ENCODE measurements at places on chromosomes 11 and 22.

GRCh38 chr11:120881596-120881995 lies 142.3 kb upstream of the TBCEL start:
- no peak for DNase-seq

DNA sequence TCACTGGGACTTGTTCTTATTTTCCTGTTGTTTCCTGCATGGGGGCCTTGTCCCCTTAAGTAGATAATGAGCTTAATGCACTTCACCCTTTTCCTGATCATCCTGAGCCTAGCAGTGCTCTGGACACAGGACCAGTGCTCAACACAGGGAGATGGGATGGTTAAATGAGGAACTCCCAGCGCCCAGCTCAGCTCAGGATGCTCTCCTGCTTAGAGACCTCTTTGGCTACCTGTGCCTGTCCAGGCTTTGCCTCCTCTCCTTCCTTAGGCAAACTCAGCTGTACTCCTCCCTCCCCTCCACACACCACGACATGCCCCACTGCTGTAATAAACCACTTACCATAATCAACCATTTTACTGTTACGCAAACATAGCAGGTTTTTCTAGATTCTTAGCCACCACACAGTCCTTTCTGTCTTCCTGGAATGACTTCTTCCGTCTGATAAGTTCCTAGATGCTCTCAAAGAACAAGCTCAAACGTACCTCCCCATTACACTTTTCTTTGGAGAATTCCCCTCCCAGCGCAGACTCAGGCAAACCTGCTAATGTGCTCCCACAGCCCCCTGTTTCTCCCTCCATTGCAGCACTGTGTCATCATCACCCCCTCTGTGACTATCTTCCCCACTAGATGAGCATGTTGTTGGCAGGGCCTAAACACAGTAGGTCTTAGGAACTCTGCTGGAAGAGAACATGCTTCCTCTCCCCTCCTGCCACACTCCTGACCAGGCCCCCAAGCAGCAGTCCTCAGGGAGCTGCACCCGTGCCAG lies 113.6 kb downstream of the MICAL2 start:
- DNase-seq, result no peak

- DNase-seq, result peak; percentile 13
Measured at GRCh38 chr11:114183044-114183511, 113.1 kb upstream of the NNMT start.

DNA sequence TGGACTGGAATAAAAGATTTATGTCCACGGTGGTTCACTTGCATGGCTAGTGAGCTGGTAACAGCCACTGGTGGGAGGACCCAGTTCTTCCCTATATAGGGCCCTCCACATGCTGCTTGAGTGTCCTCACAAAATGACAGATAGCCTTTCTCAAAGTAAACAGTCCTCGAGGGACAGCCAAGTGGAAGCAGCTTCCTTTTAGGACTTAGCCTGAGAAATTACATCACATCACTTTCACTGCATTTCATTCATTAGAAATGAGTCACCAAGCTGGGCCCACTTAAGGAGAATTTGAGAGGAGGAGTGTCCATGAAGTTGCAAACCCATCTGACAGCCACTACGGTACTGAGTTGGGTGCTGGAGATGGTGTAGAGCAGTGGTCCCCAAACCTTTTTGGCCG lies 7.0 kb downstream of the ISX start:
- no peak for DNase-seq

- DNase-seq, result no peak
Measured at GRCh38 chr11:98434296-98434695, 586.5 kb upstream of the CNTN5 start.

GRCh38 chr22:37771081-37771480 lies 36.7 kb upstream of the GCAT start:
- no peak for DNase-seq

GRCh38 chr11:84790849-84791427 lies 836.2 kb downstream of the DLG2 start:
- DNase-seq, result no peak

DNA sequence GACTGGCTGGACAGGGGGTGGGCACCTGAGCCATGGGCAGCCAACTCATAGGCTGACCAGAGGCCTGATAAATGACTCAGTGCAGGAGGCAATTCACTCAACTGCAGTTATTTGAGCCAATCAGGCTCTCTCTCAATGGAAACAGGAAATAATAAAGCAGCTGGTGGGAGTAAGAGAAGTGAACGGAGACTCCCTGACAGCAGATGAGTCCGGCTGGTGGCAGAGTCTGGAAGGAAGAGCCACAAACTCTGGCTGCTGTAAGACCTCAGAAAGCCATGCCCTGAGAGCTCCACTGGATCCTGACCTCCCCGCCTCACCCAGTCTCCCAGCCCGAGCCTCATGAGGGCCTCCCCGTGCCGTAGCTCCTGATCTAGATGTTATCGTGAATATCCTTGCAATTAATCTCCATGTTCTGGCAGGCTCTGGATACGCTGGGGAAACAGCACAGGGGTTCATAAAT lies 69.8 kb downstream of the TRIM29 start:
- DNase-seq, result no peak

- DNase-seq, result no peak
Measured at GRCh38 chr22:49266561-49267519, 560.8 kb downstream of the BRD1 start.

GRCh38 chr11:28176351-28176750 lies 68.2 kb downstream of the METTL15 start:
- DNase-seq, result no peak

- no peak for DNase-seq
Measured at GRCh38 chr11:35982061-35982460, 38.2 kb downstream of the LDLRAD3 start.

GRCh38 chr11:118948000-118948399 lies 8.1 kb upstream of the UPK2 start:
- DNase-seq, result no peak

- DNase-seq, result no peak
Measured at GRCh38 chr22:49616356-49617231, 211.1 kb downstream of the BRD1 start.

GRCh38 chr11:75768909-75769771 lies 562 bp downstream of the DGAT2 start:
- no peak for DNase-seq

- no peak for DNase-seq
Measured at GRCh38 chr11:102414559-102414958, 38.0 kb downstream of the TMEM123 start.

- DNase-seq, result no peak
Measured at GRCh38 chr11:8910649-8911026, 351 bp upstream of the AKIP1 start.

GRCh38 chr11:108135845-108136544 lies 14.6 kb downstream of the ACAT1 start:
- DNase-seq, result no peak

DNA sequence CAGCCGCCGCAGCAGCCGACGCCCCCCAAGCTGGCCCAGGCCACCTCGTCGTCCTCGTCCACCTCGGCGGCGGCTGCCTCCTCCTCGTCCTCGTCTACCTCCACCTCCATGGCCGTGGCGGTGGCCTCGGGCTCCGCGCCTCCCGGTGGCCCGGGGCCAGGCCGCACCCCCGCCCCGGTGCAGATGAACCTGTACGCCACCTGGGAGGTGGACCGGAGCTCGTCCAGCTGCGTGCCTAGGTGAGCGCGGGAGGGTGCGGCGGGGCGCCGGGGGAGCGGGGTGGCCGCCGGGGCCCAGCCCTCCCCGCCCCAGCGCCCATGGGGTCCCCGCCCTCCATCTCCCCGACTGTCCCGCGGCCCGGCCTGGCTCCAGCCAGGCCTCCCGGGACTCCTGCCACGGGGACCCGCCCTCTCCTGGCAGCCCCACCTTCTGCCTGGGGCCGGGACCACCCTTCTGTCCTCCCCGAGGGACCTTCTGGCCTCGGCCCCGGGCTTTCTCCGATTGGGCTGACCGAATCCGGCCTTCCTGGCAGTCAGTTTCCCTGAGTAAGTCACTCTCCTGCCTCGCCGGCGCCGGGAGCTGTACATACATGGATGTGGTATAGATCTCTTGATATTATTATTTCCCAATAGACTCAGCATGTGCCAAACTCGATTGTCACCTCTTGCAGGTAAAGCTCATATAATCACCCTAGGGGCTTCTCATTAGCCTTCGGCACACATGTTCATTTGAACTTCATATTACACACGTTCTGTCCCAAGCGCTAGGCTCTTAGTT lies 720 bp downstream of the PACS1 start:
- no peak for DNase-seq

- DNase-seq, result no peak
Measured at GRCh38 chr22:28791841-28792490, 8.4 kb downstream of the XBP1 start.

- no peak for DNase-seq
Measured at GRCh38 chr22:38881997-38882879, 10.2 kb upstream of the CBX6 start.

DNA sequence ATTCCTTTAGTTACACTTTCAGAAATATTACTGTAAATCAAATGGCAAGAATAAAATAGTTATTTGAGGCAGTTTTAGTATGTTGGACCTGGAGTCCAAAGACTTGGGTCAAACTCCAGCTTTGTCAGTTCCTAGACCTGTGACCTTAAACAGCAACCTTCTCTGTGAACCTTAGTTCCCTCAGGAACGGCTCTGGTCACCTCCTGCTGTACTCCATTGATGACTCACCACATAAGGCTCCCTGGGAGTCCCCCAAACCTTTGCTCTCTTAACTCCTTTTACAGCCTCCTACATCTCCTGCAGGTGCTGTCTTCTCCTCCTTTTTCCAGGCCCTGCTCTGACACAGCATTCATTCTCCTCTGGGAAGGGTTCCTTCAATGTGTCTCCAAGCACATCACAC lies 29.1 kb downstream of the LIMK2 start:
- no peak for DNase-seq

DNA sequence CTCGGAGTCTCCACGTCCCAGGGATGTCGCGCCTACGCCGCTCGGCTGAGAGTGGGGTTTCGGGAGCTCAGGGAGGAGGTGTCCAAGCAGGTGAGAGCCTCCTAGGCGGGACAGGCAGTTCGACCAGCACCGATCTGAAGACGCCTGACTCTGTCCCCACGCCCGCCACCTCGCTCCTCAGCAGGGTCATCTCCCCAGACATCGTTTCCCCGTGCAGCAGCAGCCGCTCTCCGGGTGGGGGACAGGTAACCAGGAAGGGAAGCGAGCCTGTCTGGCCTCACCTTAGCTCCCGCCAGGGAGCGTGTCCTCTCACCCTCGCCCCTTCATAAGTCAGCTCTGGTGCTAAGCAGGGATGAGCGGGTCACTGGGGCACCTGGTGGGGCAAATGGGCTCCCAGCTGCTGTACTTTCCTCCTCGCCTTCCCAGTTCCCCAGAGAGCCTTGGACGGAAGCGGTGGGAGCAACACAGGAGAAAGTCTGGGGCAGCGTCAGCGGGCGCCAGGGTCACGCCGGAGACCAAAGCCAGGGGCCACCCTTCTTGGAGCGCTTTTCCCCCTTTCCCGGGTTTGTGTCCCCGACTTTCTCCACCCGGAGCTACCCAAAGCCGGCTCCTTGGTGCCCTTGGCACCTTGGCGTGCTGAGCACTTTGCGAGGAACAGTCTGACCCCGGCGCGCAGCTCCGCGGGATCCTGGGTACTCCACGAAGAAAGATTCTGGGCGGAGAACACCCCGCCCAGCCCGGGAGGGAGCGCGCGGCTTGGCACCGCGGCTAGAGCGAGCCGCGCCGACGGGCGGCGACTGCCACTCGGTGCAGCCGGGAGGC lies 1.6 kb downstream of the SPON1 start:
- DNase-seq, result no peak

GRCh38 chr11:92717240-92717639 lies 252.2 kb upstream of the MTNR1B start:
- no peak for DNase-seq

- DNase-seq, result no peak
Measured at GRCh38 chr11:130077671-130078070, 8.0 kb downstream of the APLP2 start.

DNA sequence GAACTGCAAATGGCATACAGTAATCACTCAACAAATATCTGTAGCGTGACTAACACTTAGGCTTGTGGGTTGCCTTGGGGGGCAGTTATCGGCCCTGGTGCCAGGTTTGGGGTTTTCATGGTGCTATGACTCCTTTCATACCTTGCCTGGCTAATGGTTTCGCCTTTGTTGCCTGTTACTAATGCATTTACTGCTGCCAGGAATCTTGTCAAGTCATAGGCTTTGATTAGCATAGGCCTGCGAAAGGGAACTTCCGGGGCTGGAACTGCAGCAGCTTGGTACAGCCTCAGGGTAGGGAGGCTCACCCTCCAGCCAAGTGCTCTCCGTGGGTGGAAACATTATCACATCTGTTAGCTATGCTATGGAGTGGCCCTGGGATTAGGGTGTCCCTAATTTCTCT lies 13.2 kb downstream of the SLC25A18 start:
- DNase-seq, result no peak

DNA sequence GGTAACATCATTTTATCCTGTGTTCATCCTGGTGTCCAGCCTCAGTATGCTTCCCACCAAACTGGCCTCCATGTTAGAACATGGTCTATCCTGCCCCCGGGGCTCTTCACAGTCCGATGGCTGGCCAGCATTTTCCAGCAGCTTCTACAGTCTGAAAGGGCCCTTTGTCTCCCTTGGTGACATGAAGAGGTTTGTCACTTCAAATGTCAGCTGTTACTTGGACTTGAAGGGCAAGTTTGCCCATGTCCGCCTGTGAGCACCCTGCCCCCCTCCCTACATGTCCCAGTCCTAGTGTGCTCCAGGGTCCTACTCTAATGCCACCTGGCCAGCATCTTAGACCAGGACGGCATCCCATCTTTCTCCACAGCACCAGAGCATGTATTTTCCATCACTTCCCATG lies 24.7 kb downstream of the PATZ1 start:
- no peak for DNase-seq

- DNase-seq, result no peak
Measured at GRCh38 chr11:112634551-112634950, 326.7 kb upstream of the NCAM1 start.

- DNase-seq, result no peak
Measured at GRCh38 chr11:9016916-9017642, 13.3 kb upstream of the NRIP3 start.

- DNase-seq, result no peak
Measured at GRCh38 chr22:47062126-47062525, 299.7 kb downstream of the TBC1D22A start.

DNA sequence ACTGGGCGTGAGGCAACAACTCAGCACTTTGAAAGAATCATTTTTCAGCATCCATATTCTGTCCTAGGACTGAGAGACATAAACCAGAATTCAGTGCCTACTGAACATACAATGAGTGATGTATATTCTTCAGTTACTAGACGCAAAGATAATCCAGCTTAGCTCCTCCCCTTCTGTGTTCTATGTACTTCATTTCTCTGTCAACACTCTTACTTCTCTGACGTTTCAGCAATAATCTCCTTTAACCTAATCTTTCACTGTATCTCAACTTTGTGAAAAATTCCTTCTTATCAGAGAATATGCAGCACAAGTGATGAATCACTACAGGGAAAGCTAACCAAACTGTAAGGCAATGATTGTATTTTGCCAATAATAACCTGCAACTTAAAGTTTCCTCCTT lies 2.5 kb upstream of the OR51B5 start:
- DNase-seq, result no peak

DNA sequence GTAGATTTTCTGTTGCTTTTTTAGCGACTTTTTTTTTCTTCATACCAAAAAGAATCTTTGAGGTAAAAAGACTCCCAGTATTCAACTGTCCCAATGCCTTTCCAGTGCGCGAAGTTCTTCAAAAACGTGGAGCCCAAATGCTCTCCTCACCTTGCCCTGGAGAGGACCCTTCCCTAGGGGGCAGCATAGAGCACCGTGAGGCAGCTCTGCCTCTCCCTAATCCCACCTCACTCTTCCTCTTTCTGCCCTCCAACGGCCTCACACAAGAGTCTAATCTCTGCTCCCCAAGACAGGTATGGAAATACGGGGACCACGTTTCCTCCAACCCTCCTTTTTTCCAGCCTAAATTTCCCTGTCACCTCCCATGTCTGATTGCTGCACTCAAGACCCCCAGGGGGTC lies 117.5 kb upstream of the ALX4 start:
- DNase-seq, result no peak
